ENCODE measurements at places on chromosomes 11 and 22.

DNA sequence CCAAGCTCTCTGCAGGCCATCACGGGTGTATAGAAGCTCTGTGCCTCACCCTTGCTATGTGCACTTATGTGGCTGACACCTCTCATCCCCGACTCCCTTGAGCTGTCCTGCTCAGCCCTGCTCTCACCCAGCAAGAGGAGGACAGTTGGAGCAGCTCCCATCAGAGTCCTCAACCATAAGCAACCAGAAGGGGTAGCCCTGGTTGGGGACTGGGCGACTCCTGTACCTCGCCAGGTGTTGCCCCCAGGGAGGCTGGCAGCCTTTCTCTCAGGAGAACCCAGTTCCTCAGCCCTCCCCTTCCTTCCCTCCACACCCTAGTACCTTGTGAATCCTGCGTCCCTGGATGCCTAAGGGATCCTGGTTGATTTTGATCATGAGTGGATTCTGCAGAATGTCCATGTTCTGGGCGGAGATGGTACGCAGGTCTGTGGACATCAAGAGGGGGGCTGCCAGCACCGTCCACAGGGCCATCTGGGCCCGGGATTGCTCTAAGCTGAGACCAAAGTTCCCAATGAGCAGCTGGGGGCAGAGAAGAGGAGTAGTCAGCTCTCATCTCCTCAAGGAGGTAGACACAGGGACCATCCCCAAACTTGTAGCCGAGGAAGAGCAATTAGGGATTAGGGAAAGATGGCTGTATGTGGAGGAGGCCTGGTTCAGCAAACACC is 8.0 kb downstream of the NAGA start:
- DNase-seq: no peak

GRCh38 chr22:37777122-37777687 is 30.5 kb upstream of the GCAT start:
- DNase-seq: peak; percentile 77

GRCh38 chr11:911031-911889 is 650 bp upstream of the CHID1 start:
- peak; percentile 82 for DNase-seq

DNA sequence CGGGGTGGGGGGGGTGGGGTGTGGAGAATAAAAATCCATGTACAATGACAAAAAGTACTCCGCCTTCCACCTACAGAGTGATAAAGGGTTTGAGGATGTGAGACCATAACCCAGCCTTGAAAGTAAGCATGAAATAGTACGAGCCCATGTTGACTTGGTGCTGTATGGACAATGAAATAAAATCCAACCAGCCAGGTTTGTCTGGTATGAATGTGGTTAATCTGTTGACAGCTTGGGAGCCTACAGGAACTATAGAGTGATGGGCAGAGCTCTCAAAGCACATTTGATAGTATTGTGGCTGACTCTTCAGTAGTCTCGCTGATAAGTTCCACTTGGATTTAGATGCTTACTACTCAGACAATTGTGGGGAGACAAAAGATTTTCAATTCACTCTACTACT is 48.8 kb upstream of the CD44 start:
- DNase-seq: peak; percentile 52

DNA sequence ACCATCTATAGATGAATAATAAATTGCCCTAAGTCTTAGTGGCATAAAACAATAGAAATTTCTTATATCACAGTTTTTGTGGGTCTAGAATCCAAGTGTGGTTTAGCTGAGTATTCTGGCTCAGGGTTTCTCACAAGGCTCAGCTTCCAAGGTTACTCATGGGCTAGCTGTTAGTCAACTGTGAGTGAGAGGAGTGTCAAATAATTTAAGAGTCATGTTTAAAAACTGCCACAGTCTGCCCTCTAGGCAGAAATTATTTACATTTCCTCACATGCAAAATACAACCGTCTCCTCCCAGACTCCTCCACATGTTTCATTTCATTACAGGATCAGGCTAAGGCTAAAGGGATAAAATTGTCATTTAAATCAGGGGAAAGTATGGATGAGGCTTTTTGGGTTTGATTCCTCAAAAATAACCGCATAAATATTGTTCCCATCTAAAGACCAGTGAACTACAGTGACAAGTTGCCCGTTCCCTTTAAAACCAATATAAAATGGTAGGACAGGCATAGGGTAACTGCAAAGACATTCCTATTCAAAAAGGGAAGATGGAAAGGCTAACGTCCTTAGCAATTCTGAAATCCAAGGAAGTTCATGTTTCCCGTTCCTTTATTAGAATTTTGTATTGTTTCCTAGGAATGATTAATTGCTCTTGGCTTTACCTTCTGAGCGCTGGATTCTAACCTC is 324.3 kb downstream of the DYNC2H1 start:
- DNase-seq: peak; percentile 83

DNA sequence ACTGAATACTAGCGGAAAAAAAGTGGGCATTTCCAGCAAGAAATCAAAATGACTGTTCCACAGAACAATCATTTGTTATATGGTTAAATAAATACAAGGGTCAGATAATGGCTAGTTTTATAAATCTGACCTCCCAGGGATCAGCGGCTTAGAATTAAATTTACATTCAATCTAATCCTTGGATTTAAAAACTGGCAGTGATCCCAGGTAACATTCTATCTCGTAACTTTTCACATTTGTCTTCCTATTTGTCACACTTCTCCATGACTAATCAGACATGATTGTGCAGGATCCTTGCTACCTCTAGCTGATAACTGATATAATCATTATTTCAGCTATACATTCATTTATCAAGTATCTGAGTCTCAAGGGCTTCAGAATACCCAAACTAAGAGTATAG is 2.9 kb upstream of the MMP3 start:
- DNase-seq: peak; percentile 74

GRCh38 chr11:114566276-114566675 is 6.6 kb upstream of the NXPE1 start:
- DNase-seq: no peak

DNA sequence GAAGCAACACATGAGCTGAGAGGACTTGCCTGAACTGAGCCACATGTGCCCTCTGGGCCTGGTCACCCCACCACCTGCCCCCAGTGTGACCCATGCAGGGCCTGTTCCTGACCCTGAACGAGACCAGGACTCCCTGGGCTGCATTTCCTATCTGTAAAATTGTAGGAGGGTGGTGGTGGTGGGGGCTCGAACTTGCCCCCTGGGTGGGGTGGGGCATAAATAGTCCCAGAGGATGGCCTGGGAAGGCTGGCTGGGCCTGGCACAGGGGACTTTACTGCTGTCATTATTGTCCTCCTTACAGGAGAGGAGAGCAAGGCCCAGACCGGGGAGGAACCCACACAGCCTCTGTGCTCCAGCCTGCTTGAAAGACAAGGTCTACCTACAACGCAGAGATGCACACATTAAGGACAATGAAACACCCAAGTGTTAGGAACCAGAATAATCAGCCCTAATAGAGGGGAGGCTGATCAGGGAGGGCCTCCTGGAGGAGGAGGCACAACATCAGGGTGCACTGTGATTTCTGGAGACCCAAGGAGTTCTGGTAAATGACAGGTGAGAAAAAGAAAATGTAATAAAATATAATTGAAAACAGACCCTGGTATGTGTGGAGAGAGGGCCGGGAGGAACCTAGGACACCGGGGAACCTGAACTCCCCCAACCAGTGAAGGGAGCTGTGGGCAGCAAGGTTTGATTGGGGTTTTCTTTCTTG is 2.8 kb upstream of the AIFM3 start:
- DNase-seq: no peak

GRCh38 chr11:44280257-44280656 is 29.7 kb downstream of the ALX4 start:
- DNase-seq: no peak

- DNase-seq: peak; percentile 28
Observed at GRCh38 chr22:20436768-20437612, 635 bp downstream of the SCARF2 start.

GRCh38 chr11:56624661-56625110 is 10.0 kb upstream of the OR5M1 start:
- DNase-seq: peak; percentile 45

- DNase-seq: no peak
Observed at GRCh38 chr22:34951212-34951611, 114.7 kb upstream of the ISX start.

DNA sequence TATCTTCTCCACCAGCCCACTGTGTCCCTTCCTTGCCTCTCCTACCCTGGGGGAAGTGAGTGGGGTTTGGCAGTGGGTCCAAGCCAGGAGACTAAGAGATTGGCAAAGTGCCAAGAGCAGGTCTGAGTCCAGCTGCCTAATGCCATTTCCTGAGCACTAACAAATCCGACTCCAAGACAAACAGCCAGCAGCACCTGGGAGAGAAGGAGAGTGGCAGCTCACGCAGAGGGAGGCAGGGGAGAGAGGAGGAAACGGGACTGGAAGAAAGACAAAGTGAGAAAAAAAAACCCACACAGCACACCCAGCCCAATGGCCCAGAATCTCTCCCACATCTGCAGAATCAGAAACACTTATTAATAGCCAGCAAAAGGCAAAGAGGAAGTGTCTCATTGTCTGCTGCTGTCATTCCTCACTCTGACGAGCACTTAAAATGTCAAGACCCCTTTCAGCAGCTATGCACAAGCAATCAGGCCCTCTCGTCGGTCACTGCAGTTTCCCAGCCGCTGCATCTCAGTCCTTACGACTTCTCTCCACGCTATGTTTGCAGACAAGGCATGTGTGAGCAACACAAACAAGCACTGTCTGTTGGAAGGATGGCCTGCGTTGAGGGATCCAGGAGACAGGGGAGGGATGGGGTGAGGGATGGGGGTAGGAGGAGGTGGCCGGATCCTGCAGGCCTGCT is 558.4 kb upstream of the CADM1 start:
- DNase-seq: no peak

- peak; percentile 85 for DNase-seq
Observed at GRCh38 chr22:35430897-35431322, 31.0 kb downstream of the MCM5 start.

- no peak for DNase-seq
Observed at GRCh38 chr11:104394508-104394907, 230.6 kb upstream of the PDGFD start.

- no peak for DNase-seq
Observed at GRCh38 chr11:22192289-22192641, 620 bp upstream of the ANO5 start.

DNA sequence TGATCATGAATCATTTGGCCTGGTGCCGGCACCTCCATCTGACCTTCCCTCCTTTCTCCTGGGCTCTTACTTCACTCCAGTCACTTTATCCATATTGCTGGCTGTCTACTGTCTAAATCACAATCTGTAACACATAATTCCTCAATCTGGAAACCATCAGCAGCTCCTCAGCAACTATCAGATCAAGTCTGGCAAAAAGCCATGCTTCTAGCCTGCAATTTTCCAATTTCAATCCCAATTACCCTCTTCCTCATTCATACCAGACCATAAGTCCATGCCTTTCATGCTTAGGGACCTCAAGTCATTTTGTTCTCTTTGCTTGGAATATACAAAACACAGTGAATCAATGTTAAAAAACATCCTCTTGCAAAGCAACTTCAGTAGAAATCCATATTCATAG is 882.8 kb upstream of the ANO3 start:
- peak; percentile 1 for DNase-seq

DNA sequence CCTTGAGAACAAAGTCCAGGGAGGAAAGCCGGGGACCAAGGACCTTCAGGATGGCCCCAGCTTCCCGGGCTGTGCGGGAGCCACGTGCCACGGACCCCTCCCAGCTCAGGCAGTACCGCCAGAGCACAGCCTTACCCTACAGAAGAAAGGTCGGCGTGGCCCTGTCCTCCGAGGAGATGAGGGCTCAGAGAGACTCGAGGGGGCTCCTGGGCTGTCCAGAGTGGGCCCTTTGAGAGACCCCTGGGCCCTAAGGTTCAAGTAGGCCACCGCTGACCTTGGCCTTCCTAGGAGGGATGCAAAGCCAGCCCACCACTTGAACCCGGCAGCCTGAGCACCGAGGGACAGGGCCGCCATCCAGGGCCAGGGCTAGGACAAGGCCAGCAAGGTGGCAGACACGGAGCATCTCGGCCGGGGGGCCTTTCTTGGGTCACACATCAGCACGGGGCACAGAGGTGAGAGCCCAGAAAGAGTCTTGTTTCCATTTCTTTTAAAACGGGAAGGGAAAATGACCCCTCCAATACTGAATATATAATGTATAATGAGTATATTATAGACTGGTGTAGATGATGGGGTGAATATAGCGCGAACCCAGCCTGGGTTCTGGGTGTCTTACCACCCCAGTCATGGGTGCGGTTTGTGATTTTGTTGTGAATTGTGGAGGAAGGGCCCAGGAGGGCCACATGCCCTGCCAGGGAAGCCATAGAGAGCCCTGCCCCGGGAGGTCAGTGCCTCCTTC is 34.4 kb upstream of the PPARA start:
- DNase-seq: no peak

- DNase-seq: no peak
Observed at GRCh38 chr11:59272771-59273372, 60.1 kb upstream of the MPEG1 start.

- DNase-seq: no peak
Observed at GRCh38 chr11:83648610-83649527, 362.7 kb upstream of the CCDC90B start.

DNA sequence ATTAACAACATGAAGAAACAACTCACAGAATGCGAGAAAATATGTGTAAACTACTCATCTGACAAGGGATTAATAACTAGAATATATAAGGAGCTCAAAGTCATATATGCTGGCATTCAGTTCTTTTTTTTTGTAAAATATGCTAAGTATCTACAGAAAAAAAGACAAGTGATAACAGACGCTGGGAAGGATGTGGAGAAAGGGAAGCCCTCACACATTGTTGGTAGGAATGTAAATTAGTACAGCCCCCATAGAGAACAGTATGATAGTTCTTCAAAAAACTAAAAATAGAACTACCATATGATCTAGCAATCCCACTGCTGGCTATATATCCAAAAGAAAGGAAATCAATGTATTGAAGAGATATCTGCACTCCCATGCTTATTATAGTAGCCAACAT is 13.8 kb downstream of the GAB2 start:
- peak; percentile 61 for DNase-seq

- DNase-seq: no peak
Observed at GRCh38 chr11:83009999-83010398, 61.7 kb downstream of the RAB30 start.

GRCh38 chr11:61684870-61685616 is 4.9 kb downstream of the DAGLA start:
- peak; percentile 34 for DNase-seq

DNA sequence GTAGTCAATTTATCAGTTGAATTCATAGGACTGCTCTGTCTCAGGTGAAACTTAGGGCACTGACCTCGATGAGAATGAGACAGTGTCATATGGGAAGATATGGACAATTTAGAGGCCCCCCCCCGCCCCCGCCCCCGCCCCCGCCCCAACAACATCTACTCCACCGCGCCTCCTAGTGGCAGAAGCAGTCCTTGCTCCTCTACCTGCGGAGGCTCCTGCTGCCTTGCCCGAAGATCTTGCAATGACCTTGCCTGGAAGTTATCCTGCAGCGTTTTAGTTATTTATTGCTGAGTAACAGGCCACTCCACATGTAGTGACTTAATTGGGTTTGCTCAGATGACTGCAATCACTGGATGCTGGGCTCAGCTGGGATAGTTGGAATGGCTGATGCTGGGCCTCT is 15.2 kb downstream of the SERPINH1 start:
- DNase-seq: peak; percentile 46

DNA sequence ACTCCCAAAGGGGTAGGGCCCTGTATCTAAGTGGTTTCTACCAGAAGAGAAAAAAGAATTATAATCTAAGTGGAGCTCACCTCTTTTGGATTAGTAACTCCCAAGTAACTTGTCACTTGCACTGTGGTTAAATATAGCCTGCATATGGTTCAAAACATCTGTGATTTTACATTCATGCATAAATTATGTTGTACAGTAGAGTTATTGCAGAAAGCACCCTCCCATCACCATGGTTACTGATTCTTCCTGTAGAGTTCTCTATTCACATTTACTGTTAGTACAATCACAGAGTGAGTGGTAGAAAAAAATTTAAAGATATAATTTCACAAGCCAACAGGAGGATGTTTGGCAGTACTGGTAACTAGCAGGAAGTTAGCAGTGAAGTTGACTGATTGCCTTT is 80.4 kb downstream of the LRRC4C start:
- DNase-seq: peak; percentile 51

All from fibroblast of skin of right biceps (primary cell).